H7 (cell line): ENCODE measurements at places on chromosomes 1 and 21.
A peak's percentile ranks its signal among the peaks of the same experiment; 100 is the strongest.

DNA sequence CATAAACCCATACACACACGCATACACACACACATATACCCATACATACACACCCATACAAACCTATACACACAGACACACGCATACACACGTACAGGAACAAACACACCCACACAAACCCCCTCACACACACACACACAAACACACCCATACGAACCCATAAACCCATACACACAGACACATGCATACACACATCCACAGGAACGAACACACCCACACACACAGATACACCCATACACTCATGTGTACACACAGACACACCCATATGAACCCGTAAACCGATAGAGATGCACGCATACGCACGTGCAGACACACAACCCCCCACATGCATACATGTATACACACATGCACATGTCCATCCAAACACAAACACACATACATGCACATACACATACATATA lies 9.5 kb downstream of the WNT9A start:
- no peak for DNase-seq

DNA sequence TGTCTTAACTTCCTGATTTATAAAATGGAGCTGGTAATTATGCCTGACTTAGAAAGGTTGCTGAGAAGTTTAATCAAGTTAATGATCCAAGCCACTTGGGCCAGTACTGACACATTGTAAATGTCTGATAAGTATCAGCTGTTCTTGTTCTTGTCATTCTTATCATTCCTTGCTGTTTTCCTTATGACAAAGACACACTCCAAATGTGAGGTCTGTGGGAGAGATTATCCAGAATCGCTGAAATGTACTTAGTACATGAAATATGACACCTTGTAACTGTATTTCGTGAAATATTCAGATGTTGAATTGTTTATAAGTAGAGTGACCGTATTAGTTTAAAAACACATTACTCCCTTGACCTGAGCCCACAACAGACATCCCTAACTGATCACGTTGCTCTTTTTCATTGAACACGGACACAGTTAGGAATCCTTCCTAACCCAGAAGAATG lies 6.1 kb downstream of the AADACL4 start:
- DNase-seq: no peak

DNA sequence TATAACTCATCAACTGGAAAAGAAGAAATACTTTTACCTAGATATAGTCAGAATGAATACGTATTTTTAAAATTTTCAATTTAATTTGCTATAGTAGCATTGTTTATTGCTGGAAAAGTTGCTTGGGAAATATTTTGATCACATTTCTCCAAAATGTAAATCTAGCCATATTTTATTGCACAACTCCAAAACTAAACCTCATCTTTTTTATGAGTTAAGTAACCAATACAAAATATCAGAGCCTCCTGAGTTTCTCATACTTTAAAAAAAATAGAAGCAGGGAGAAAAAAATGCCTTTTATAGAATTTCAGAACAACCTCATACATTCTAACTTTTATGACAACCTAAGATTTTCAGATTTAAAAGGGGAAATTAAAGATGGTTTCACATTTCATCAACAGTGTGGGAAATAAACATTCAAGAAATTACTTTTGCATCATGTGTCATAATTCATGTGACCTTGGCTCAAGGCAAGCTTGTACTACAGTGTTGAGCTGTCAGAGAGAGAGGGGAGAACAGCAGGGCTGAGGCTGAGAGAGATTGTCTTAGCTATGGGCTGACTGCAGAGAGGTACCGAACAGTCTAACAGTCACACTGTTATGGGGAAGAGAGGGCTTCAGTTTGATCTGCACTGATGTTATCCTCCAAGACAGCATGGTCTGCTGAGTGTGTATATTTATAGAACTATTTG lies 519.0 kb downstream of the LTN1 start:
- no peak for DNase-seq

GRCh38 chr1:116329524-116330341 lies 43.3 kb upstream of the ATP1A1 start:
- DNase-seq: no peak

GRCh38 chr1:82920418-82921248 lies 1078.3 kb downstream of the TTLL7 start:
- DNase-seq: no peak

DNA sequence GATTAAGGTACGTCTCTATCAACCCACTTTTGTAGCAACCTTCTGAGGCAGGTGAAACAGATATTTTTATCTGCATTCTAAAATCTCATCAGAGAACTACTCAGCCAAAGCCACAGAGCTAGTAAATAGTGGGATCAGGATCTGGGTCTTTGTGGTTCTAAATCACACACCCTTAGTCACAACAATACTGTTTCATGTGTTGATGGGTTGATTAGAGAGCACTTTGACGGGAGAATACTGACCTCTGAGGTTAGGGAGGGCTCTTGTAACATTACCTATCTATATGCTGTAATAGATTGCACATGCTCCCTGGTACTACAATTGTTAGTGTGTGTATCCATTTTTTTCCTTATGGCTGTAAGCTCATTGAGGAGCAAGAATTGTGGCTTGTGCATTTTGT lies 45.5 kb upstream of the CCDC190 start:
- DNase-seq: no peak

DNA sequence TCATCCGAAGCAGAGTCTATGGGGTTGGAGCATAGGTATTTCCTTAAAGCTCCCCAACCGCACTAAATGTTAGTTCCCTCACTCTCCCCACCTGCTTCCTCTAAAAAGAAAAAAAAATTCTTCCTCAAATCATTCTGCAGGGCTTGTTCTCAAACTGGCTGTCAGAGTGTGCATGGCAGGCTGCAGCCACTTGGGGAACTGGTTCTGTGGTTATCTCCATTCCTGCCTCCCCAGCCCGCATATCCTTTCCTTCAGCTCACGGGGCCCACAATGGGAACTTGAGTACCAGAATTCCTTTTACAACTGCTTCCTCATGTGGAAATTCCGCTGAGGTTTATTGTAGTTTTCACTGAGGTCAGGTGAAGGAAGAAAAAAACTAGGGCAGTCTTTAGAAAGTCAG lies 159.2 kb downstream of the PIGK start:
- peak; percentile 23 for DNase-seq

DNA sequence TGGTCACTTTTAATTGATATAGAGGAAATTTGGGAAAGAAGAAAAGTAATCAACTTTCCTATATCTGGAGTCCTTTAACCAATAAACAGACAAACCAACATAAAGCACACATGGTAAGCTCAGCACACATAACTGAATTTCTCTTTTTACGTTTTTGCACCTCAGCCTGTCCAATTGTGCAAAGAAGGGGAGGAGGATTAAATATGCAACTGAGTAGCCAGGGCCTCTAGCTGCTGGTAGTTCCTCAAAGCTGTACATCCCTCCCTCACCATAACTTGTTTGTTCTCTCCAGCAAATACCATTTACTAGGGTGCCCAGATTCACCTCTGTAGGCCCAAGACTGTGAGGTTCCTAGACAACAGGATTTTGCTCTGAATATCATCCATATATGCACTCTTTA lies 25.4 kb downstream of the ST6GALNAC5 start:
- no peak for DNase-seq

DNA sequence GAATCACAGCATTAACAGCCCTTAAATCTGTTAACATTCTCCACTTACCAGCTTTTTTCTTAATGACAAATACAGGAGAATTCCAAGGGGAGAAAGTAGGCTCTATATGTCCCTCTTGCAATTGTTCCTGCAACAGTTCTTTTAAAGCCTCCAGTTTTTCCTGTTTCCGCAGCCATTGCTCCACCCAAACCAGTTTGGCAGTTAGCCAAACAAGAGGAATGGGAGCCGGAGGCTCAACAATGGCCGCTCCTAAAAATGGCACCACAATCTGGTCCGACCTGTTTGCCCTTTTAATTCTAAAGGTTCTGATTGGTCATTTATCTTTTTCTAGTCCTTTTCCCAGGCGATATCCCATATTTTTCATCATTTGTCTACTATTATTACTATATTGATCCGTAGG lies 14.0 kb upstream of the L1TD1 start:
- no peak for DNase-seq

- peak; percentile 36 for DNase-seq
These were observed 117.0 kb downstream of the CLEC20A start for GRCh38 chr1:178379807-178380206.

DNA sequence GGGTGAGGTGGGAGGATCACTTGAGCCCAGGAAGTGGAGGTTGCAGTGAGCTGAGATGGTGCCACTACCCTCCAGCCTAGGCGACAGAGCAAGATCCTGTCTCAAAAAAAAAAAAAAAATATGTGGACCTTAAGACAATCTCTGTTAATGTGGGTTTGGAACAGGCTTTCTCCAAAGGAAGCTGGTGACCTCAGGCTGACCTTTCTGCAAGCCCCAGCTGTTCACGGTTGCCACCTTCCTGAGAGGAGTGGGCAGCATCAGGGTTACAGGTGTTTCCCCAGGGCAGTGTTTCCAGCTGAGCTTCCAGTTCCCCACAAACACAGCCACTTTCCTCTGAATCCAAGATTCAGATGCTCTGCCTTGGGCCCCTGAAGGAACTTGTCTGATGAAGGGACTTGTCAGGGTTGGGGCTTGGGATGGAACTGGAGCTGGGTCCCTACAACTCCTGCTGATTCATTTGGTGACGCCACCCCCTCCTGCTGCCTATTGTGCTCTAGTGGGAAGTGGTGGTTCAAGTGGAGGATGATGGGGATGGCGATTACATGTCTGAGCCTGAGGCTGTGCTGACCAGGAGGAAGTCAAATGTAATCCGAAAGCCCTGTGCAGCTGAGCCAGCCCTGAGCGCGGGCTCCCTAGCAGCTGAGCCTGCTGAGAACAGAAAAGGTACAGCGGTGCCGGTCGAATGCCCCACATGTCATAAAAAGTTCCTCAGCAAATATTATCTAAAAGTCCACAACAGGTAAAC lies 1.9 kb downstream of the ZBTB48 start:
- no peak for DNase-seq

GRCh38 chr1:236009191-236009590 lies 55.7 kb downstream of the NID1 start:
- DNase-seq: no peak

- DNase-seq: peak; percentile 65
These were observed 22.9 kb upstream of the DISC1 start for GRCh38 chr1:231603598-231604275.

DNA sequence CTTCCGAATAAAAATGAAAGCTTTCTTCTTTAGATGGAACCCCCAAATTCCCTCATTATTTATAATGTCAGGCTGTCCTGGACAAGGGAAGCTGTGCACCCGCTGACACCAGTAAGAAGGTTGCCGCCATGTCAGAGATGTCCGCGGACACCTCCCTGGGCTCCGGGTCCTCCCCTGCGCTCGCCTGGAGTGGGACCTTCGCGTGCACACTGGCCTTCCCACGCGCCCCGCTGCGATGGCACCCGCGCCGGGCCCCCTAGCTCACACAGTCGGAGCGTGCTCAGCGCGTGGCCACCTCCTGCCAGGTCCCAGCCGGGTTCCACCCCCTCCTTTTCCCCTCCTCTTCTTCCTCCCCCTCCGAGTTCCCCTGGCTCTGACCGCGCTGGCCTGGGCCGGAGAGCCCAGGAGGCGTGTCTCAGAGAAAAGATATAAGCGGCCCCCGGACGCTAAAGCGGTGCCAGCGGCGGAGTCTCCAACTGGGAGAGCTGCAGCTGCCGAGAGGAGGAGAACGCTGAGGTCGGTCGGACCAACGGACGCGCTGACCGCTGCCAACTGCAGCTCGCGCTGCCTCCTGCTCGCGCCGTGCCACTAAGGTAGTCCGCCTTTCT lies at the start of gene G0S2:
TSS of gene G0S2 (plus strand) at position 456 of the 608 bp plus-strand sequence. CDS start 273 bp downstream, outside the sequence.
- no peak for DNase-seq

DNA sequence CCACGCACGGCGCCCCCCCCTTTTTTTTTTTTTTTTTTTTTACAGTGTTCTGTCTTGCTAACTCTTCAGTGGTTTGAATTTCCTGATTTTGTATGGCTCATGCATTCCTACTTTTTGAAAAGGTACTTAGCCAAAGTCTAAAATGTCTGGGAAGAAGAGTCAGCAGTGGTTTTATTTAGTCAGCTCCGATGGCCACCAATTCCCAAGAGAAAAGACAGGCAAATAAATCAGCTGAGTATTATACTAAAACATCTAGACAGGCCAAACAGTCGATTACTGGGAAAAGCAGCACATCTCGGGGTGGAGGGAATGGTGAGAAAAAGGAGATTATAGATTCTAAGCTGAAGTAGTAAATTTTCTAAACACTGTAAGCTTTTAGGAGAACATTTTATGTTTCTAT lies 192.5 kb upstream of the ZRANB2 start:
- no peak for DNase-seq

DNA sequence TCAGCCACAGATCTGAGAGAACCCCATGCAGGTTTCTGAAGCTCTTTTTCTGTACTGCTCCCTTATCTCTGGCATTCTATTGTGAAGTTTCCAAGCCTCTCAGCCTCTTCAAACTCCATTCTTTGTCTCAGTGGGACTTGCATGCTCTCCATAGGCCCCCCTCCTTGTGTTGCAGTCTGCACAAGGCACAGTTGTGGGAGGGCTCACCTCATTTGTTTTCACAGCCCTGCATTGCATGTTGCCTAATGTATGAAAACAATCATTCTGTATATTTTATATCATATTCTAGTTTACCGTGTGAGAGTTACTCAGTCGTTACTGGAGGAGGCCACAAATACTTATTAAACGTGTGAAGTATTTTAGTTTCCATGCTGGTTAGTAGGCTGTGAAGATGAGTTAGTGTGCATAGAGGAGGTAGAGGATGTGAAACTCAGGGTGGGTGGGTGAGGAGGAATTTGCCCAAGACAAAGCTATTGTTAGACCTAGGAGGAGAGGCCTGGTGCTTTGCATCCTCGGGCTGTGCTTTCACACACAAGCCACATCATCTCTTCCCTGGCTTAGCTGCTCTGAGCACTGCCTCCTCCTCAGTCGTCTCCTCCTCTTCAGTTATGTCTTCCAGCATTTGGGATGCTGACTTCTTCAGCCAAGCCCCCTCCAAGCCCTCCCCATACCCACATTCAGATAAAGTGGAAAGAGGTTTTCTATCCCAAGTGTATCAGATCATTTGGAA lies 7.8 kb upstream of the CHI3L2 start:
- DNase-seq: no peak

- no peak for DNase-seq
These were observed 52.2 kb downstream of the ADGRL2 start for GRCh38 chr1:81852961-81853360.

GRCh38 chr1:147834181-147834580 lies 68.4 kb upstream of the GJA8 start:
- DNase-seq: no peak

DNA sequence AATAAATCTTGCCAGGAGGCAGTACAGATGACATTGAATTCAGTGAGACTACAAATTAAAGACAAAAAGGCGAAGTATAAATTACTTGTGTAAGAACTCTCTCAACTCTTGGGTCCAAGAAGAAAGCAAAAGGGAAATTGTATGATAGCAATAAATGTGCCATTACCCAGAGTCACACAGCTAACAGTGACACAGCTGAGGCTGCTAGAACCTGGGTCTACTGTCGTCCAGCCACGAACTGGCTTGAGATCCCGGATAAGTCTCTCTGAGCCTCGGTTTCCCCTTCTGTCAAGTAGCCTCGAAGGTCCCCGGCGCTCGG lies 362 bp upstream of the ROR1 start:
- no peak for DNase-seq

GRCh38 chr1:246875041-246876026 lies 56.4 kb downstream of the AHCTF1 start:
- no peak for DNase-seq

GRCh38 chr1:44776730-44777068 lies 1.4 kb downstream of the RPS8 start:
- DNase-seq: no peak

GRCh38 chr1:29280409-29281131 lies 44.2 kb downstream of the PTPRU start:
- DNase-seq: no peak

- no peak for DNase-seq
These were observed 36.5 kb downstream of the C4BPA start for GRCh38 chr1:207140536-207140935.

- DNase-seq: no peak
These were observed 146.1 kb downstream of the EDEM3 start for GRCh38 chr1:184608581-184608980.

- DNase-seq: no peak
These were observed 106.2 kb downstream of the RUNX1 start for GRCh38 chr21:34942911-34943310.
